ENCODE measurements at places on chromosomes 4 and X. TPM values are rescaled to one million over a fixed set of nuclear protein-coding genes. Genes with fewer than 3 reads are reported as not detected.
A peak's percentile ranks its signal among the peaks of the same experiment; 100 is the strongest.

Gene RAB39B
- polyA plus RNA-seq, result 2.8 TPM

Gene TBC1D8B
- 3.9 TPM for polyA plus RNA-seq

Gene CTAG2
- not detected for polyA plus RNA-seq

Gene CYBB
- 10.5 TPM for polyA plus RNA-seq

Gene PPP4R3C
- polyA plus RNA-seq, result not detected

Gene HMX1
- polyA plus RNA-seq, result not detected

DNA sequence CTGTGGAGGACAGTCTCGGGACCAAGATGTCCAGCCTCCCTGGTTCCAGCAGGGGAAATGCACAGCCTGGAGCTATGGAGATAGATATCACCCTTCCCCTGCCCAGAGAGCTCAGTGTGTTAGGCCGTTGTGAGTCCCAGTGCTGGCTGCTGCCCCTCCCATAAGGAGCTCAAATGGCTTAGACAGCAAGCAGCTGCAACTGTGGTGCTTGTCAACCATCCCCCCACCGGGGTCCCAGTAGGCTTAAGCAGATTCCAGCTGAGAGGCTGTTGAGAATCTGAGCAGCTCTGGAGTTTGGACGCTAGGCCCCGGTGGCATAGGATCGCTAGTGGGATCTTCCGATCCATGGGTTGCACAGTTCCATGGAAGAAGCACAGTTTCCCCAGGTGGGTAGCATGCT lies 181.8 kb upstream of the POF1B start:
- DNase-seq, result no peak

DNA sequence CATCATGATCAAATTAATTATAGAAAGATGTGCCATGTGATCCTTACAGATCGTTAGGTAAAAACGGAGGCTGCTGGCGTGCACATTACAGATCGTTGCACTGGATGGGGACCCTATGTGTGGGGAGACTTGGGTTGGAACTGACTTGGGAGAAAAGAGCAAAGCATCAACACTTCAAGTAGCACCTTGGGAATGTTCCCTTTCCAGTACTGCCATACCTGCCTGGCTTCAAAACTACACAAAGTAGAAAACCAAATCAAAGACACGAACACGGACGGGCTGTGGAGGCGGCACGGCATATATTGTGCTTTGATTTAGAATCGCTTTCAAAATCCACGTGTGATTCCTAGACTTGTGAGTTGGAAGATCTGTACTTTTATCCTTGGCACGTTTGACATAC lies 898 bp downstream of the CMC4 start:
- no peak for DNase-seq

DNA sequence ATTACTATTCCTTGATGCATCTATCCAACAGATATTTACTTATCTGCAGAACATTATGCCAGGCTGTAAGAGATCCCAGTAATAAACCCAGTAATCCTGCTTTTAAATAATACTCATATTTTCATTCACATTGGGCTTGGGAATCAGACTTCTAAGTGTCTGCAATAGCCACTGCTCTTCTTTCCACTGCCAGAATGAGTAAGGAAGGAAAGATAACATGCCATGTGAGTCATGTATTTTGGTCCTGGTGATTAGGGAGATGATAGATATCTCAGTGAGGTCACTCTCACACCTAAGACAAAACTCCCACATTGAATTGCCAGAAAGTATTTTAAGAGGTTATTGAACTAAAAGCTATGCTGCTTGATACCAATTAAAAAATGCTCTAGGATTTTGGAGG lies 13.9 kb upstream of the HEPH start:
- no peak for DNase-seq

DNA sequence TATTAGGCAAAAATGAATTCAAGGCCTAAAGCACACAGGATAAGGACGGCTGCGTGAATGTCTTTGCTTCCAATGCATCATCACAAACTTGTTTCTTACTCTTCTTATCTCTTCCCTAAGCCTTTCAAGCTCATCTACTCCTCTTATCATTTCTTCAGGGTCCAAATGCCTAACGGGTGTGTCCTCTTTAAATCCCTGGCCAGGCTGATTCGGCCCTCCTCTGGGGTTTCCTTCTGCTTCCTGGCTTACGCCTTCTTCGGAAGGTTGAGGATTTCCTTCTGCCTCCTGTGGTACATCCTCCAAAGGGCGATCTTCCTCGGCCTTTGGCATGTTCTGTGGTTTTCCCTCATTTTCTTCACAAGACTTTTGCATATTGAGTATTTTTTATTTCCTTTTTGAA lies 1.3 kb downstream of the TCEAL8 start:
- no peak for DNase-seq

- peak; percentile 23 for DNase-seq
Observed at GRCh38 chr4:125016892-125017299, 297.9 kb upstream of the FAT4 start.

- no peak for DNase-seq
Observed at GRCh38 chr4:41154010-41154813, 60.1 kb downstream of the APBB2 start.
